IPS DF 6.9 (cell line): ENCODE measurements at places on chromosomes 3 and 15.

- DNase-seq: no peak
Observed at GRCh38 chr3:129023909-129024308, 22.8 kb downstream of the EFCC1 start.

DNA sequence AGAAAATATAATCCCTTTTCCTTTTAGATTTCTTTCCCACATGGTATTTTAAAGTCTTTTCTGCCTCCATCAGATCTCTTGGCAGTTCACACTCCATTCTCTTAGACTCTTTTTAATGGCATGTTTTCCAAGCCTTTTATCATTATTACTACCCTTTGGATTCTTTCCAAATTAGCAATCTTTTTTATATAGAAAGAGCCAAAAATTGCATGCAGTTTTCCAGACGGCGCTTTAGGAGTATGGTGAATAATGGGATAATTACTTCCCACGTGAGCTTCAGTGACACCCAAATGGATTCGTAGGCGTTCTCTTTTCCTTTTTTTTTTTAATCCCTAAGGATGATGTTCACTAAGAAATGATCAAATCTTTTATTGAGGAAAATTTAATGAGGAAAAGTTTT lies 354.8 kb upstream of the DNAJC19 start:
- no peak for DNase-seq

GRCh38 chr15:68493629-68494028 lies 61.7 kb upstream of the ITGA11 start:
- DNase-seq: no peak

- no peak for DNase-seq
Observed at GRCh38 chr3:194254040-194254439, 97.1 kb downstream of the CPN2 start.

GRCh38 chr3:45176912-45177311 lies 30.7 kb upstream of the CDCP1 start:
- DNase-seq: no peak

- no peak for DNase-seq
Observed at GRCh38 chr3:59873576-59874230, 823.9 kb upstream of the CFAP20DC start.
